ENCODE measurements at places on chromosomes 6 and 20. TPM values are rescaled to one million over a fixed set of nuclear protein-coding genes. Genes with fewer than 3 reads are reported as not detected.

DNA sequence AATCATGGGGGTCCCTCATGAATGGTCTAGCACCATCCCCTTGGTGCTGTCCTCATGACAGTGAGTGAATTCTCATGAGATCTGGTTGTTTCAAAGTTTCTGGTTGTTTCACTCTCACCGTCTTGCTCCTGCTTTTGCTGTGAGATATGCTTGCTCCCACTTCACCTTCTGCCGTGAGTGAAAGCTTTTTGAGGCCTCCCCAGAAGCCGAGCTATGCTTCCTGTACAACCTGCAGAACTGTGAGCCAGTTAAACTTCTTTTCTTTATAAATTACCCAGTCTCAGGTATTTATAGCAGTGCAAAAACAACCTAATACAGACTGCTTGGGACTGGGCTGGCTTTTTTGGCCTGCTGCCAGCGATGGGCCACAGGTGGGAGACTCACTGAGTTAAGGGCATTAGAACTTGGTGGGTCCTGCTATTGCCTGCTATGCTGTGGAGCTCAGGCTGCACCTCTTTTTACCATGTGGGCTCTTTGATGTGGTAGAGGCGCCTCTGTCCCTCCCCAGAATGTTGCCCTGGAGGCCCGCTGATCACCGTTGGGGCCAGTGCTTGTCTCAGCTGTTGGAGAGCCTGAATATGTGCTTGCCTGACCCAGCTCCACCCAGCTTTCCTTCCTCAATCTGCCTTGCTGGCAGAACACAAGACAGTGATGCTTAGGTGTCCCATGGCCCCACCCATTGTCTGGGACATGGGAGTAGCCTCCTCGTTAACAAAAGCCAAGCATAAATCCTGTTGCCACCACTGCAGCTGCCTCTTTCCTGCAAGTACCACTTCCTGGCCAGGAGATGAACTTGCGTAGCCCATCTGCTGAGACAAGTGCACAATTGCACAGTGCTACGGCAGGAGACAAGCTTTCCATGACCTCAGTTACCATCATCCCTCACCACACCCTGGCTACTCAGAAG is 47.1 kb downstream of the IGF2R start:
- H3K4me1 ChIP-seq = no peaks in the 10 kb centered on the region
- H3K36me3 ChIP-seq = peaks cover 42% of the 10 kb centered on the region
- no peak for DNase-seq
- H3K4me3 ChIP-seq = no peak overlapping the region

GRCh38 chr6:137033828-137034227 is 10.9 kb downstream of the IL20RA start:
- no peaks in the 10 kb centered on the region for H3K36me3 ChIP-seq
- H3K27ac ChIP-seq = no peak overlapping the region
- no peak for DNase-seq
- H3K4me1 ChIP-seq = no peaks in the 10 kb centered on the region

DNA sequence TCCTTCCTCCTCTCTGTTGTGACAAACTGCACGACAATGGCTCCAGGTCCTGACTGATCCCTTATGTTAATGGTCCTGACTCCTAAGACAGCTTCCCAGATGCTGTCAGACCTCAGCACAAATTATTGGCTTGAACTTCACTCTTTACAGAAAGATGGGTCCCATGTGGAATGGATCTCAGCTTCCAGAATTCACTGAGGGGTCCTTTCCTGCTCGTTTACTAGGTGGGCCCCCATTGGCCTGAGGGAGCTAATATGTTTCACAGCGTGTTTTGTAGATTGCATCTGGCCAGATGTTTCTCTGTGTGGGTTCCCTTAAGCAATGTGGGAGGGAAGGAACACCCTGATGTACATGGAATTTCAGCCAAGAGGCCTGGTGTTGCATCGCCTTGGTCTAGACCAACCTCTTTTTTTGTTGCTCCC is 826.6 kb downstream of the MAFB start:
- H3K4me3 ChIP-seq = no peak overlapping the region
- DNase-seq = no peak
- no peaks in the 10 kb centered on the region for H3K36me3 ChIP-seq
- no peaks in the 10 kb centered on the region for H3K27me3 ChIP-seq

DNA sequence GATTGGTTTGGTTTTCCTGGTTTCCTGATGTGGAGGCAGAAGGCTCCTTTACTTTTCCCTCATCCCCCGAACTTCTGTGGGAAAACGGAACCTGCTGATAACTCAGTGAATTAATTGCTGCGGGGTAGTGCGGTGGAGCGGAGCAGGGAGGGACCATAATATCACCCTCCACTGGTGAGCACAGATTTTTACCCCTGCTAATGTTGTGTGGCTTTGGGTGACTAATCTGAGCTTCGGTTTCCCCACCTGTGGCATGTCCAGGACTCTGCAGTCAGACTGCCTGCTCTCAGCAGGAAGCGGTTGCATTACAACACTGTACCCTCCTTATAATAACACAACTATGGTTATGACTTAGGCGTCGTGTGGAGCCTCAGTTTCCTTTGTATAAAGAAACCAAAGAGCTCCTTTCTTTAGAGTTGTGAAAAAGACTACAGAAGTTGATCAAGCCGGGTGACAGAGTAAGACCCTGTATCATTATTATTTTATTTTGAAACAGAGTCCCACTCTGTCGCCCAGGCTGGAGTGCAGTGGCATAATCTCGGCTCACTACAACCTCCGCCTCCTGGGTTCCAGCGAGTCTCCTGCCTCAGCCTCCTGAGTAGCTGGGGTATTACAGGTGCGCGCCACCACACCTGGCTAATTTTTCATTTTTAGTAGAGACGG is 2.2 kb upstream of the ID1 start:
- DNase-seq = peak; percentile 73
- peaks cover 29% of the 10 kb centered on the region for H3K4me1 ChIP-seq
- H3K36me3 ChIP-seq = no peaks in the 10 kb centered on the region

Gene ZNF184
- 1.5 TPM for polyA plus RNA-seq

Gene MYB
- 2.2 TPM for polyA plus RNA-seq

Gene OR14J1
- polyA plus RNA-seq = not detected

- no peak overlapping the region for H3K4me3 ChIP-seq
- DNase-seq = no peak
- no peaks in the 10 kb centered on the region for H3K4me1 ChIP-seq
- no peak overlapping the region for H3K27ac ChIP-seq
- no peaks in the 10 kb centered on the region for H3K36me3 ChIP-seq
- no peaks in the 10 kb centered on the region for H3K27me3 ChIP-seq
Measured at GRCh38 chr20:53294804-53295203, 298.8 kb downstream of the ZNF217 start.

DNA sequence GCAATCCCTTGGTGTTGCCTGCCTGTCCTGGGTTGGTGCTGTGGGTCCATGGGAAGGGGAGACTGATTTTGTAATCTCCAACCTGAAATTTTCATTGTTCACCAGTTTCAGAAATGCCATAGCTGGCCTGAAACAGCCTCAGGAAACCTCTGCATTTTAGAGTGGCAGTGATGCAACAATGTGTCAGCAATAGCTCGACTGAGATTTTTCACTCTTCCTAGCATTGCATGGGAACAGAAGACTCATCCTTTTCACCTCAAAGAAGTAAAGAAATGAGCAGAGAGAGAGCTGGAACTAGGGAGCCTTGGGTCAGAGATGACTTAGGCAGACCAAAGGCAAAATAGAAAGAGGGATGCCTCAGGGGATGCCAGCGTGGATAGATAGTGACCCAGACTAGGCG is 23.7 kb upstream of the TMEM14A start:
- H3K27me3 ChIP-seq = no peaks in the 10 kb centered on the region
- H3K4me1 ChIP-seq = no peaks in the 10 kb centered on the region
- no peak for DNase-seq
- no peak overlapping the region for H3K4me3 ChIP-seq

Gene VSTM2L
- not detected for polyA plus RNA-seq

Data from CD14-positive monocyte (primary cell).